ENCODE measurements at places on chromosomes 4 and X.

DNA sequence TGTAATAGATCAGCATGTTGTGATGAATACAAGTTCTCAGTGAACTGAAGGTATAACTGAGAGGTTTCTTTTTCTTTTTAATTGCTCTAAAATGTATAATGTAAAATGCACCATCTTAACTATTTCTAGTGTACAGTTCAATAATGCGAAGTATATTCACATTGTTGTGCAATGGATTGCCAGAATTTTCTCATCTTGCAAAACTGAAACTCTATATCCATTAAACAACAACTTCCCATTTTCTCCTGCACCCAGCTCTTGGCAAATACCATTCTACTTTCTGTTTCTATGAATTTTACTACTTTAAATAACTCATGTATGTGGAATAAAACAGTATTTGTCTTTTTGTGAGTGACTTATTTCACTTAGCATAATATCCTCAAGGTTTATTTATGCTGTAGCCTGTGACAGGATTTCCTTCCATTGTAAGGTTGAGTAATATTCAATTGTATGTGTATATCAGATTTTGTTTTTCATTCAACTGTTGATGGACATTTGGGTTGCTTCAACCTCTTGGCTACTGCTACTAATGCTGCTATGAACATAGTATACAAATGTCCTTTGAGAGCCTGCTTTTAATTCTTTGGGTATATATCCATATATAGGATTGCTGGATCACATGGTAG is 53.5 kb upstream of the NPFFR2 start:
- no peak for DNase-seq

DNA sequence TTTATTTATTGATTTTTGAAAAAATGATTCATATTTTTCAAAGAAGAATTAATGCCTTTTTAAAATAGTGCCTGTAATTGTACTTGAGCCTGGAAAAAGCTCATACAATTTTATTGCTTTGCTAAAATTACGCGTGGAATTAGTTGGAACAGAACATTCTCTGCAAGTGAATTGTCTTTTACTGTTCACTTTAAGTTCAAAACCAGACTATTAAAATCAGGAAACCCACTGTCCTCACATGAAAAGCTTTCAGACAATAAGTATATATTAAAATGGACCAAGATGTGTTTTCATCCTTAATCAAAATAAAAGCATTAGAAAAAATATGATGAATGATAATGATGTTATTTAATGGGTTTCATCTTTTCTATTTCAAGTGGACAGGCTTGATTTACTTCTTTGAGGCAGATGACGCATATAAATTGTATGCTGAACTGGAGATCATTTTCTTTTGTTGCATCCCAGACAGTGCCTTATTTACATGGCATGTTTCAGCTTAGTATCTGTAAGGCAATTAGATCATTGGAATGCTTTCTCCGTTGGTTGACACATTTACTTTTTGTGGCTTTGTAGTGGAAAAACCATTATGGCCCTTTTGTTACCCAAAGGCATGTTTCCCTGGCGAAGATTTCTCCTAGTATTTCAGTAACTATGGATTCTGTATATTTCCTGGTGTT is 299.0 kb upstream of the MAGEC2 start:
- DNase-seq: no peak

GRCh38 chrX:39907964-39908661 is 189.6 kb downstream of the BCOR start:
- DNase-seq: peak; percentile 85

- DNase-seq: peak; percentile 26
These were observed 124.3 kb downstream of the ADGRA3 start for GRCh38 chr4:22391551-22391950.

DNA sequence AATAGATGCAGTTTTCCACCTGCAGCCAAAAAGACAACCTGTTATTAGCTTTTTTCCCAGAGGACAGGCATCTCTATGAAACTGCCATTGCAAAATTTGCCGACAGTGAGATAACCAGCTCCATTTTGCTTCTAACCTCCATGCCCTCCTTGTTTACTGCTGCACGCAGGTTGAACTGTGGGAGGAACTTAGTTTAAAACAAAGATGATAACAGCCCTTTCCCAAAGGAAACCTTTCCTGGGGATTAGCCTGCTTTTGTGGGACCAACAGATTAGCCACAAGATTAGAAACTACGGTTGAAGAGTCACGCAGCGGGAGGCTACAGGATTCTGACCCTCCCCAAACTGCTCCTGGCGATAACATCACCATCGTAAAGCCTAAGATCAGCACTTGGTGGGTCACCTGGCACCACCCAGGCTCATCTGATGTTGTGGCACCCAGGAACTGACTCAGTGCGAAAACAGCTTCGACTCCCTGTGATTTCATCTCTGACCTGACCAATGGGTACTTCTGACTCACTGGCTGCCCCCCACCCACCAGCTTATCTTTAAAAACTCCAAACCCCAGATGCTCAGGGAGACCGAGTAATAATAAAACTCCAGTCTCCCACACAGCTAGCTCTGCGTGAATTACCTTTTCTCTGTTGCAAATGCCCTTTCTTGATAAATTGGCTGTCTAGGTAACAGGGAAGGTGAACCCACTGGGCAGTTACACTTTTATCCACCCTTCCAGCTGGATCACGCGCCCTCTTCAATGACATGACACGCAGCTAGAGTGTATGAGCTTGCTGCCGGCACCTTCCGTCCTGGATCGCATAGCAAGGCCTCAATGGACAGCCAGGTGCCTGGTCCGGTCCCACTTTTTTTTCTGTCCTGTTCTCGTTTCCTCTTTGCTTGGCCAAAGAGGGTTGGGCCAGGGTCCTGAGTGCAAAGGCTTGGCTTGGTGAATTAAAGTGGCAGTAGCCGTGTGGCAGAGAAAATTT is 27.2 kb downstream of the NOP14 start:
- no peak for DNase-seq

Data from AG08396 (cell line).